ENCODE measurements at places on chromosomes 3 and 15.

- no peak for DNase-seq
Measured at GRCh38 chr3:184546252-184546651, 15.3 kb upstream of the EPHB3 start.

- no peak for DNase-seq
Measured at GRCh38 chr3:42014921-42015533, 53.1 kb upstream of the ULK4 start.

DNA sequence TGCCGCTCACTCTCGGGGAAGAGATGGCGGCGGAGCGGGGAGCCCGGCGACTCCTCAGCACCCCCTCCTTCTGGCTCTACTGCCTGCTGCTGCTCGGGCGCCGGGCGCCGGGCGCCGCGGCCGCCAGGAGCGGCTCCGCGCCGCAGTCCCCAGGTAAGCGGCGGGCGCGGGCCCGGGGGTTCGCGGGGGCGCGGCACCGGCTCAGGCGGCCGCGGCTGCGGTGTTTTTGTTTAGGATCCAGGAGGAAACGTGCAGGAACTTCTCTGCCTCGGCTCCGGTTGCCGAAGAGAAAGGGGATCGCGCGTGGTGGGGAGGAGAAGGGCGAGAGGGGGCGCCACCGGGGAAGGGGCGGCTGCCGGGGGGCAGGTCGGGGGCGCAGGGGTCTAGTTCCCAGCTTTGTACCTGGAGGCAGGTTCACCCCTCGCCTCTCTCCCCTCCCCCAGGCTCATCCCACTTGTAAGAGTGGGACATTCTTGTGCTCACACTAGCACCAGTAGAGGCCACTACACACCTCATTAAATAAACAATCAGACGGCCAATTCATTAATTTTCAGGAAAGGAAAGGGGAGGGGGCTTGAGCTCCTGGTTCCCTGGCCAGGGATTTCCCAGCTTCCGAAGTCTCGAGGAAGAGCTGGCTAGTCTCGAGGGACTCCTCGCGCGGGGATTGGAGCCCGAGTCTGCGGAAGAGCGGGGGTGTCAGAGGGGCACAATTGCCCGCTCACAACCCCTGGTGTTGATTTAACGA lies 562 bp downstream of the NEO1 start:
- no peak for DNase-seq

DNA sequence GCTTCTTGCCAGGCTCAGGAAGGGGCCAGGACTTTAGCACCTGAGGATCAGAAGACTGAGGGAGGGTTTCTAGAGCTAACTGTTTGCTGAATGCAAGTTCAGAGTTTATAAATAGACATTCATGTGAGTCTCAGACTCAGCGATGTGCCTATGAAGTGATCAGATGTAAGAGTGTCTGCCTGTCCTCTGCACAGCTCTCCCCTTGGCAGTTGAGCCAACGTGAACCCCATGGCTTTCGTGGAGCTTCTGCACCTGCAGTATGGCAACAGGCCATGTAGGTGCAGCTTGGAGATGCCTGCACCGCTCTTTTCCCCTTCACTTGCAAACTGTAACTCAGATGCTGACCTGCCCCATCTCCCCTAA lies 141.9 kb downstream of the CHDH start:
- no peak for DNase-seq

DNA sequence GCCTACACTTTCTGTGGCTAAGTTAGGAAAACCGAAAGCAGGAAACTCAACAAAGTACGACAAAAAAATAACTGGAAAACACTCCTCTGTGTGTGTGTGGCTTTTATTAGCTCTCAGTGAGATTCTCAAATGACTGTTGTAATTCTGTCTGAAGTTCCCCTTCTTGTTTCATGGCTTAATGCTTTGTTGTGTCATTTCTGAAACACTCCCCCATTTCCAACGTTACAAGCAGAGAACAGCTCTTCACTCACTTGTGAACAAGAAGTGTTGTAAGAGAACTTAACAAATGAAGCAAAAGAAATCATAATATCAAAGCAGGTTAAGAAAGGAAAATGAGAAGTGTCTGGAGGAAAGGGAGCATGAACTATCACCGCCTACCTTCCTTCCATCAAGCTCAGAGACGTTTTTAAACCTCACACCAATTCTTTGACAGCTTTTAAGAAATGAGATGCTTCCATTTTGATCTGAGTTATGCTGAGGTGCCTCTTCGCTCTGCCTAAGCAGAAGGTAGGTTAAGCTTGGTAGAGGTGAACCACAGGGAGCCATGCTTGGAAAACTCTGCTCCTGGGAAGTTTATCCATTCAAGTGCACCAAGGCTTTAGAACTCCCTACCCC lies 12.4 kb upstream of the SEC62 start:
- DNase-seq = no peak

GRCh38 chr3:130048726-130049125 lies 32.9 kb upstream of the ALG1L2 start:
- DNase-seq = no peak

DNA sequence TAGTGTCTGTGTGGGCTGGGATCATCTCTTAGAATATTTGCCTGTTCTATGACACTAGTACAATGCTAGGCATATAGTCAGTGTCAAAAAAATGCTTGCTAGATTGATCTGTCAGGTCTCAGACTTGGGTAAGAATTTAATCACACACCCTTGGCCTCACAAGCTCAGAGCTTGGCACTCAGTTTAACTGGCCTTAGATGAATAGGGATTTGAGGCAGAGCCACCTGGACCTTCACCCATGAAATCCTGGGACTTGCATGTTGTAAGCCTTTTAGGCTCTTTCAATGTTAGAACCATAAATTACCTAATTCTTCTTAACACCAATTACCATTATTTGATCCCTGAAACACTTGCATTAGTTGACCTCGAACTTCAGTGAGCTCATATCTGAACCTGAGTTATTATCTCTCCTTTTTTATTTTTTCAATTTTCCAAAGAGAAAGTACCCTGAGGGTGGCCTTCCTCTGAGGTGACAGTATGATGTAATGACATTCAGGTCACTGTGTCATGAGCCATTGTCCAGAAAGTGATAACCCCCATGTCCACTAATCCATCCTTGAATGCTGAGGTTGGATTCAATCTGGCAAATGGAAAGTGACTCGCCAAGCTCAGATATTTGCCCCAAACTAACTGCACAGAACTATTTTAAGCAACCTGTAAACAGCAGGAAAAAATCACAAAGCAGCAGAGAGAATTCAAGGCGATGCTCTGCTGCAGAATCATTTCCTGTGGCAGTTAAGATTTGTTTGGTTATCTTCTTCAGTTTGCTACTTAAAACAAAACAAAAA lies 615.2 kb upstream of the NR2F2 start:
- DNase-seq = no peak

DNA sequence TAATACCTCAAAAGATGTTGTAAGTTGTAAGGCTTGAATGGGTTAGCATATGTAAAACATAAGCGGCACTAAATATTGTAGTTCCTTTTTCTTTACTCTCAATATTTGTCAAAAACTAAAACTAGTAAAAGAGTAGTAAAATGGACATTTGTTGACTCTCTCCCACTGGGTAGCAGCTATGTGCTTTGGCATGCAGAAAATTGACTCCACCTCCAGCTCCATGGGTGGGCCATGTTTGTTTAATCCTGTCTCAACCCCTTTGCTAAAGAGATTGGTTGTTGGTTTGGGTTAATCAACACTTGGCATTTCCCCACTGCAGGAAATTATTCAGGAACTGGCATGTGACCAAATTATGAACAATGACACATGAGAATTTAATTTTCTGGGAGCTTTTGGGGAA lies 114.8 kb downstream of the EOMES start:
- DNase-seq = no peak

GRCh38 chr3:126434931-126435411 lies 40.3 kb downstream of the CFAP100 start:
- no peak for DNase-seq

DNA sequence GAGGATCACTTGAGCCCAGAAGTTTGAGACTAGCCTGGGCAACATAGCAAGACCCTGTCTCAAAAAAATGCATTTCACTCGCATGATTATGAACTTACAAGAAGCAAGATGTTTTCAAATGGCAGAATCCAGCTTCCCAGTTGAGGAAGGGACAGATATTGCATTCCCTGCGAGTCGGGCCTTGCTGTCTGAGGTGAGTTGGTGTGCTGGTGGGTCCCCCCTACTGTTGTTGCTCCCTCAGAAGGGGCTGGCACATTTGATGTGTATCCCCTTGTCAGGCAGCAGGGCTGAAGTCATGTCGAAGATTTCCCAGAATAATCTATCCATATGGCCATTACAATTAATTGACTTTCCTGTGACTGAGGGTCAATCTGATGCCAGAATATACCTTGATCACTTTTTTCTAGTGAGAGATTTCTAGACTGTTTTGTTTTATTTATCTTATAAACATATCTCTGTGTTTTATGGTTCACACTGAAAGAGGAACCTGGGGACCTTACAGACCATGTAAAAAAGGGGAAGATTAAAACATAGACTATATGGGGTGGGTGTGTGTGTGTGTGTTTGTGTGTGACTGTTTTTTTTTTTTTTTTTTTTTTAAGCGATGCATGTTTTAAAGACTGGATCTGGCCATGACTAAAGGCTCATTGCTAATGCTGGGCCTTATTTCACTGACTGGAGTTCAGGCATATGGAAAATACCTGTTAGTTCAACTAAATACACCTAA lies 112.1 kb upstream of the MRPS22 start:
- no peak for DNase-seq

All from hematopoietic multipotent progenitor cell treated with erythropoietin and hydrocortisone succinate and interleukin-3 and kit ligand, for 17 days (in vitro differentiated cells).